ENCODE measurements at places on chromosomes 2 and 18.

DNA sequence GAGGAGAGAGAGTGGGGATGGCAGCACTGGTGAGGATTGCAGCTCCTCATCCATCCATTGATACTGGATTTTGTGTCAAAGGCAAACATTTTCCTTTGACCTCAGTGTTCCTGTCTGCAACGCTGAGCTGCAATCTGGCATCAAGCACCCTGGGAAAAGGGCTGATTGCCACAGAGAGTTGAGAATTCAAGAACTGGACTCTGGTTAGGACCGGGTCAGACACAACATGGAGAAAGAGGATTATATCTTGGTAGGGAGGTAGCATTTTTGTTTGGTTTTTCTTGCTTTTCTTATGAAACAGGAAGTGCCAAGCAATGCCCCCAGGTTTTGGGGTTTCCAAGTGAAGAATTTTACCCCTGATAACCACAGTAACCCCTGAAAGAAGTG lies 81.9 kb upstream of the PKDCC start:
- DNase-seq, result peak; percentile 35

DNA sequence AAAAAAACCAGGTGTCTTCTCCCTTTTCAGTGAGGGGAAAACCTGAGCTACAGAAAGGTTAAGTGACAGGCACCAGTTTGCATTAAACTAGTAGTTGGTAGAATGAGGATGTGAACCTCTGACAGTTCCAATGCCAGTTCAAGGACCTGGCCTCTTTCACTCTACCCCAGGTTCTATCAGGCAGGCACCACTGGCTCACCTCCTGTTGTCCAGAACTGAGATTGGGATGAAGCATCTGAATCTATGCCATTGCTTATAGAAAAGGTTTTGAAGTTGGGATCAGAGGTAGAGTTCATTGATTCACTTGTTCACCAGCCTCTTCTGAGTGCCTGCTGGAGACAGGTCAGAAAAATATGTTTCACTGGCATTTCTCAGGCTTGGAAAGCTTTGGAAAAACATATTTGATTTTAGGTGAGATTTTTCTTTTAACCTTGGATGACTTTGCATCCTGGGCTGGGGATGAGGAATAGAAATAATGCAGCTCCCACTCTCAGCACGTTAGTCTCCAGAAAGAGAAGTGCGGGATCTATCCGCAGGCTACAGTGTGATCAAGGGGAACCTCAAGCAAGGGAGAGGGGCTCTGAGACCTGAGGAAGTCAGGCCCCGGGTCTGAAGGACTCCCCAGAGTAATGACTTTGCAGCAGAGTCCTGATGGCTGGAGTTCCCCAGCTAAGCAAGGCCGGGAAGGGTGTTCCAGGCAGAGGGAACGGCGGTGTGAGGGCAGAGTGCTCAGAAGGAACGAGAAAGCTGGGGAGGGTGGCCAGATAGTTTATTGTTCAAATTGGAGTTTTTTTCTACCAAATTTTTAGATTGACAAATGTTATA lies 250.3 kb downstream of the MYCN start:
- no peak for DNase-seq

GRCh38 chr2:222436040-222436413 lies 11.7 kb downstream of the SGPP2 start:
- DNase-seq, result no peak

DNA sequence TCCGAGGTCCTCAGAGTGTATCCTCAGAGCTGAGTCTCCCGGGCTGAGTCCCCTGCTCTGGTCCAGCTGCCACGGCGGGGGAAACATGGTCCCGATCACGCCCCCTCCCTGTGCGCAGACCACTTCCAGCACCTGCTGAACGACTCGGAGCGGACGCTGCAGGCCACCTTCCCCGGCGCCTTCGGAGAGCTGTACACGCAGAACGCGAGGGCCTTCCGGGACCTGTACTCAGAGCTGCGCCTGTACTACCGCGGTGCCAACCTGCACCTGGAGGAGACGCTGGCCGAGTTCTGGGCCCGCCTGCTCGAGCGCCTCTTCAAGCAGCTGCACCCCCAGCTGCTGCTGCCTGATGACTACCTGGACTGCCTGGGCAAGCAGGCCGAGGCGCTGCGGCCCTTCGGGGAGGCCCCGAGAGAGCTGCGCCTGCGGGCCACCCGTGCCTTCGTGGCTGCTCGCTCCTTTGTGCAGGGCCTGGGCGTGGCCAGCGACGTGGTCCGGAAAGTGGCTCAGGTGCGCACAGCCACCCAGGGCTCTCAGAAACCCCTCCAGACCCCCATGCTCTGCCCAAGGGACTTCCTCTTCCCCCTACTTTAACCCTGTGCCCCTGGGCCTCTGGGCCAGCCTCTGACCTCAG lies 26.7 kb downstream of the GPC1 start:
- DNase-seq, result no peak

DNA sequence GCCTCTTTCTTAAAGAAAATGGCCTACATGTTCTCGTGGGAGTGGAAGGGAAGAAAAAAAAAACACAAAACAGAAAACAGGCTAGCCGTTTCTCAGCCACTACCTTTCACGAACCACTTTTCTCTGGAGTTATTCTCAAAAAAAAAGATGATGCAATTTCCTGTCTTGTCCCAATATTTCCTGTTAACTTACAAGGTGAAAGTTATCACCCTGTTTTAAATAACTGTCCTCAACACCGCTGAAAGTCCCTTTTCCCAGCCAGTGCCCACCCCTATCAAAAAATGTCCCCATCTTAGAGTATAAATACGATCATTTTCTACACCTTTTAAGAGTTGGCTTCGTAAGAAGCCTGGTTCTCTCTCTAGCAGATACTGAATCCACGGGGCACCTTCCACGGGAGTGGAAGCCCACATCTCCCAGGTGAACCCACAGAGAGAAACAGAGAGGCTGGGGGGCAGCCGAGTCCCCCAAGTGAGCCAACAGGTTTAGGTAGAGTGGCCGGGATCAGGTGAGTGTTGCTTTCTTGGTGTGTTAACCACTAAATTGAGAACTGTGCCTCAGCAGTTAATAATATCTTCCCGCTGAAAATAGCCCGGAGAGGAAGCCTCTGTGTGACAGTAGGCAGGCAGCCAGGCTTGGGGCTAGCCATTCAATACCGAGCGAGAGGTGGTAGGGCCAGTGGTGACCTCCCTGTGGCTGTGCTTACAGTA lies 15.9 kb downstream of the SMAD7 start:
- DNase-seq, result no peak

DNA sequence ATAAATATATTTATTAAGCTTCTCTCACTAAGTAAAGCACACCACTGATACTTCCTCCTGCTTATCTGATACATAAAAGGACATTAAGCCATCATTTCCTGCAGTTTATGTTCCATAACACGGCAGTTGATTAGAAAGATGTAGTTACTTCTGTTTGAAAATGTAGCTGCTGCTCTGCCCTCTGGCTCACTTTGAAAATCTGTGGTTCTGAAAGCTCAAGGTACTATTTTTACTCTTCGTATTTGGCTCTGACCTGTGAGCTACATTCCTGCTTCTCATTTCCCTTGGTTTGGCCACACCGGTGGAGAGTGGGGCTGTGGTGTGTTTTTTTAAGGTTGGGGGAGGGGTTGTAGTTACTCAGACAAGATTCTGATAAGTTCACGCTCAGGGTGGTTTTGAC lies 12.8 kb upstream of the TTN start:
- peak; percentile 43 for DNase-seq

GRCh38 chr18:26536032-26536431 lies 12.3 kb downstream of the KCTD1 start:
- DNase-seq, result peak; percentile 24

GRCh38 chr2:202158796-202159195 lies 79.6 kb downstream of the SUMO1 start:
- peak; percentile 42 for DNase-seq

GRCh38 chr2:181371782-181372645 lies 85.2 kb upstream of the ITGA4 start:
- peak; percentile 75 for DNase-seq

DNA sequence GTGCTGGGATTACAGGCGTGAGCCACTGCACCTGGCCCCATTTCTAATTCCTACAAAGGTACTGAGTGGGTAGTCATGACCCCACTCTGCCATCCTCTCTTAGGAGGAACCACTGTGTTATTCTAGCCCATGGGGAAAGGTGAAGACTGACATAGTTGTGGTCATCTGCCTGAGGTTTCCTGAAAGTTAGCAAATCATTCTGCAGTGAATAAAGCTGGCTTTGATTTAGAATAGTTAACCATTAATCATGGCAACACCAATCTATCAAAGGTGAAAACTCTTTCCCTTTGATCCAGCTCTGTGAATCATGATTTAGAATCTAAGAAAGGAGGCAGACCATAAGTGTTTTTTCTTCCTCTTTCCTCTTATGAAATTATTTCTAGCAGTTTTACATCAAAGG lies 50.8 kb downstream of the SUMO1 start:
- DNase-seq, result peak; percentile 40

GRCh38 chr2:70657246-70657645 lies 103.6 kb upstream of the TGFA start:
- DNase-seq, result no peak

- DNase-seq, result no peak
These were observed 24.4 kb upstream of the ACKR3 start for GRCh38 chr2:236545248-236545658.

DNA sequence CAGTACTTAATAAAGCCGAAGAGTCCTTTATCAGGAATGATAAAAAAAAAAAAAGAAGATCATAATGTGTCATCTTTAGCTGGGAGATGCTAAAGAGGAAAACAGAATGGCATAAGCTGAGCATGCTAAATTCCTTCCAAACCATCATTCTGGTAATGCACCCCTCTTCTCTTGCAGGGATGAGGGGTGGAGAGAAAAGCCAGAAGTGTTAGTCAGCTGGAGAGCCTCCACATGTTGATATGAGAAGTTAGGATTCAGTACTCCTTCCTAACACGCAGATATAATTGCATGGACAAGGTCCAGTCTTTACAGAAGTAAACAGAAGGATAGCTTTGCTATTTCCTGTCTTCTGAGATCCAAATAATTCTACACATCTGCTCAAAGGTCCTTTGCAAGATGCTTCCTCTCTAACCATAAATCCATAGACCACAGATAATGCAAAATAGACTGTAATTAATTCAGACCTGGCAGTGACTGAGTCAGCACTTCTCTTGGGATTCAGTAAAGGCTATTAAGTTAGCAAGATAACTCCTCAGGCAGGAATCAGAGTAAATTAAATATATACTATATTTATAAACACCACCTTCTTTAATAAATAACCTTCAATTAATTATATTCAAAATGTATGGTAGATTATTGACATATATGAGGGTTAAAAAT lies 930.0 kb upstream of the KLHL29 start:
- DNase-seq, result no peak

GRCh38 chr2:45786030-45786835 lies 134.8 kb downstream of the PRKCE start:
- DNase-seq, result no peak

GRCh38 chr2:224033601-224034000 lies 5.5 kb downstream of the SERPINE2 start:
- no peak for DNase-seq

DNA sequence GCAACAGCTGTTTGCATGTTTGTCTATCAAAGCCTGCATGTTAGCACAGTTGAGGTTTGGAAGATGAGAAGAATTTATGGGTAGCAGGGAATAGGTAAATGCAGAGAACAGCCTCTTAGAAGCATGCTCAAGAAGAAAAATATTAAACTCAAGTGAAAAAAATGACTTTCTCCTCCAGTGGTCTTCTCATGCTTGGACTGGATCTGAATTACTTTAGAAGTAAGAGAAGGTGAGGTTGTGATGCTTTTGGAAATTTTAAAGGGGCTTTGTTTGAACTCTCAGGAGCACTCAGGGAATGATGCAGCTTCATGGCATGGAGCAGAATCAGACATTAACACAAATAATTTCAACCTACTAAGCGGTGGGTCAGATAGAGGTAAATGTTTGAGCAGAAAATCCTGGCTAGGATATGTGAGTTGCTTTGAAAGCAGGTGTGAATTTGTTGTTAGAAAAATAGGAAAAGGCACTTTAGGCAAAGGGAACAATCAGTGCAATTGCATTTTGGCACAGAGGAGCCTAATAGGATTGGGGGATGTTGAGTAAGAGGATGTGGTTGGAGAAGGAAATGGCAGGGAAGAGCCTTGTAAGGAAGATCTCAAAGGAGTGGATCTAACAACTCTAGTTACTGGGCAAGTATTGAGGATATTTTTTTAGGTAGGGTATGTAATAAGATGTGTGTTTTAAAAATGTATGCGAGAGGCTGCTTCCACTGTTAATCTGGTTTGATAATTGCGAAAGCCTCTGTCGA lies 76.3 kb downstream of the DDX1 start:
- peak; percentile 9 for DNase-seq

DNA sequence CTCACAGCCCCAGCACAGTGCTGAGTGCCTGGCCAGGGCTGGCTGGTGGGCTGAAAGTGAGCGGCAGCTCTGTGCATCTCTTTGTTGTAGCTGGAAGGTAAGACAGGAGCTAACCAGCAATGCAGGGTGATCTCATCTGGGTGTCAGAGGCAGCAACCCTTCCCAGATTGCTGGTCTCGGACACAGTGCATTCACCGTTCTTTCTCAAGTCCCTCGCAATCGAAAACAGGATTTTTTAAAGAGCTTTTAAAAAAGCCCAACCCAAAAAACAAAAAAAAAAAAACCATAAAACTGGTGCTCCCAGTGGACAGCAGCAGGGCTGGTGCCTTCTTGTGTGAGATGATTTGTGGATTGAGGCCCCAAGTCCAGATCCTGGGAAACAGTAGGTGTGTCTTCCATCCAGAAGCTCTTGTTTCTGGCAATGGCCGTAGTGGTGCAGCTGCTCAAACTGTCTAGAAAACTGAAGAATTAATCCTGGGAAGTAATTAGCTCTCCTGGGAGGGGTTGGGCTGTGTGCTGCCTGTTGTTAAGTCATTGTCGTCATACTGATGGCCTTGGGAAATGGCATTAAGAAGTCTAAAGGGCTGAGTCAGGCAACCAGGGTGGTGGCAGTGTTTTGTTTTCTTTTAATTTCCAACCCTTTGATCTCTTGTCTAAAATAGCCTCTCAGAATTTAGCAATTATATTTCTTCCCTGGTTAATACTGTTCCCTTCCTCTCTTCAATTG lies 156.7 kb downstream of the KLHL29 start:
- DNase-seq, result peak; percentile 45

GRCh38 chr18:49519101-49519971 lies 32.3 kb upstream of the C18orf32 start:
- DNase-seq, result peak; percentile 56

GRCh38 chr18:77039196-77040130 lies 93.1 kb downstream of the MBP start:
- peak; percentile 40 for DNase-seq
